ENCODE measurements at places on chromosomes 6 and 20.

DNA sequence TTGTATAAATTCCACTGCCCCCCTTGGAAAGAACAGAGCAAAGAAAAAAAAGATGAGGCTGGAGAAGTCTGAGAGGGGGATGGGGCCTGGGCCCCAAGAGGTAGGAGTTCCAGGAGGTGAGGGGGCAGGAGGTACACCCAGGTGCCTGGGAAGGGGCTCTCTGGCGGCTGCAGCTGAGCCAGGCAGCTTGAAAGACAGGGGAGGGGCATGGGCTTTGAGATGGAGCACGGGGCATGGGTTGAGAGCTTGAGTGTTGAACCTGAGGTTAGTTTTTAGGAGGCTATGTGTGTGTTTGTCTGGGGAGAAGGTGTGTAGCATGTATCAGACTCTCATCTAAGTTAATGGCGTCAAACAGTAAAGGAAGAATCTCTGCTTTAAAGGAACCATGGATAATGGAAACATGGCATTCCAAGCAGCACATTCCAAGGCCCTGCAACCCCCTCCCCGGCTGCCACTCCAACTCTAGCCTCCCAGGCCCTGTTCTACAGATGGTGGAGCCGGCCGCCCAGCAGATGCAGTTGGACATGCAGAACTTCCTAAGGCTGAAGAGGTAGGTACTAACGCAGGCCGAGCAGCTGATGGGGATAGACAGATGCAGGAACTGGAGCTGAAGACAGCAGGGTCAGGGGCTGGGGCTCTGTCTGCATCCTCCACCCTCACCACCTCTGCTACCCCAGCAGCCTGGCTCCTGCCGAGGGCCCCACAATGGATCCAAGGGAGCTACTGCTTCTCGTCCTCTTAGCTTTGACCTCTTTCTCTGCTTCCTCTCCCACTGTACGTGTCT, 42.1 kb downstream of the MDFI start:
- DNase-seq, result no peak

DNA sequence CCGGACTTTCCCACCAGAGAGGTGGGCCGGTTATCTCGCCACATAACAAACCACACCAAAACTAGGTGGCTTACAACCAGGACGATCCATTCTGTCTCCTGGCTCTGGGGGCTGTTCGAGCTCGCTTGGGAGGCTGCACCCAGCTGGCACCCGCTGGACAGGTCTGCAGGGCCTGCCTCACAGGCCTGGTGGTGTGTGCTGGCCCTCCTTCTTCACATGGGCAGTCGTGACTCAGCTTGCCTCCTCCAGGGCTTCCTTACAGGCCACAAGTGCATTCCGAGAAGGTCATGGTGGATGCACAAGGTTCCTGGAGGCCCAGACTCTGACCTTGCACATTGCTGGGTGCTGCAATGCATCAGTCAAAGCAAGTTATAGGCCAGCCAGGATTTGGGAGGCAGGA, 34.2 kb downstream of the FOXF2 start:
- DNase-seq, result no peak

DNA sequence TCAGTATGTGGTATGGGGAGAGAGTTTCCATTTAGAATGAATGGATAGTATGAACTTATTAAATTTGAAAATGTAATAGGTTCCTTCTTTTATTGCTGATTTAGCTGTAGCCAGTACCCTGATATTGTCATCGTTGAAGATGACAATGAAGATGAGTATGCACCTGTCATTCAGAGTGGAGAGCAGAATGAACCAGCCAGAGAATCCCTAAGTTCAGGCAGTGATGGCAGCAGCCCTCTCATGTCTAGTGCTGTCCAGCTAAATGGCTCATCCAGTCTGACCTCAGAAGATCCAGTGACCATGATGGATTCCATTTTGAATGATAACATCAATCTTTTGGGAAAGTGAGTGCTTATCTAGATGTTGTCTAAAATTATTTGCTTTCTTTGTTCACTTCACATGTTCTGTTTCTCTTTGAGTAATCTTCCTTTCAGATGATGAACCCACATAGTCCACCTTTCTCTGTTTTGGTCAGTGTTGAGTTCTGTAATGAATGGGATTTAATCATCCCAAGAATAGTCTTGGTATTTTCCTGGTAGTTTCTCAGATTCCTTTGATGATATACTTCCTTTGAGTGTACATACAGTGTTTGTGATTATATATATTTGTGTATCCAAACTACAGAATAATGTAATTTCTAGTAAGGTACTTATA, 23.3 kb downstream of the HSF2 start:
- no peak for DNase-seq

- DNase-seq, result no peak
Observed at GRCh38 chr6:44805238-44805846, 417.8 kb downstream of the CDC5L start.

GRCh38 chr20:23396950-23397627, 24.2 kb downstream of the NAPB start:
- no peak for DNase-seq

DNA sequence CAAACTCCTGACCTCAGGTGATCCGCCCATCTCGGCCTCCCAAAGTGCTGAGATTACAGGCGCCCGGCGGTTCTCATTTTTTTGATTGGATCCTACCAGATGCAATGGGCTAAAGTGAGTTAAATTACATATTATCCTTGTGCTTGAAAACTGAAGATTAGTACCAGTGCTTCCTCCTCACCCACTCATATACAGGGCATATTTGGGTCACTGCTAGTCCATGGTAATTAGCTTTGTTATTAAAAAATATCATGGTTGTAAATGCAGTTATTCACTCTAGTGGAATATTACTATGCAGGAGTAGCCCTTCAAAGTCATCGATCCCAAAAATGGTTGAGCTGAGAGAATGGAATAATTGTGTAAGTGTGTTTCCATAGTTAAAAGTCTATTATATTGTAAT, 26.5 kb downstream of the ZNF292 start:
- no peak for DNase-seq

DNA sequence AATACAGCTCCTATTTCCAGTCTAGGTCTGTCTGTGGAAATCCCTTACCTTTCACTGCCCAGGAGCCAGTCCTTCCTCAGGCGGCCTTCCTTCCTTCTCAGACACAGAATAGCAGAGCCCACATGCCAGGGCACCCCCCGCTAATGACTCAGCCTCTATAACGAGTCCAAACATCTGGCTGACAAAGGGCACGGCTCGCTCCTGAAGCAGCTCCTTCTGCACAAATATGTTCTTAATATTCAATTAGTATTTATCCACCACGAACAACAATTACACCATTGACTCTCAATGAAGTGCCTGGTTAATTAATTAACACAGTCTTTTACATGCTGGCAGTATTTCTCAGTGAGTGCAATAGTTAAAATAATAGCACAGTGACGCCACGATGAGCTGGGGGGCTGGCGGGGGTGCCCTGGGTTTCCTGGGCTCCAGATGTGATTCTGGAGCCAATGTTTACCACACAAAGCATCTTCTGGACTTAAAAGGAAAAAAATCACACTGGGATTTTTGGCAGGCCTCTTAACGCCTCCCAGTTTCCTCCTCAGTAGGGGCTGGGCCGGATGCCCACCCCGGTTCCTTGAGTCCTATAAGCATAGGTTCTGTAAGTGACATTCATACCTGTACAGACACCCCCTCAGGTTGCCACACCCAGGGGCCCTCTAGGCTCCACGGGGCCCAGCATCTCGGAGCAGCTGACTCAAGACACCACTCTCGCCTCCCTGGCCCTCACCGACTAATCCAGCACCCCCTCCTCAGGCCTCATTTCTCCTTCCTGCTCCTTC, 158.6 kb upstream of the MLN start:
- DNase-seq, result no peak

All from globus pallidus (tissue), 1 donor.